ENCODE measurements at places on chromosomes 7 and 10.

- peak; percentile 37 for DNase-seq
These were observed 30.6 kb downstream of the TARP start for GRCh38 chr7:38242814-38243213.

DNA sequence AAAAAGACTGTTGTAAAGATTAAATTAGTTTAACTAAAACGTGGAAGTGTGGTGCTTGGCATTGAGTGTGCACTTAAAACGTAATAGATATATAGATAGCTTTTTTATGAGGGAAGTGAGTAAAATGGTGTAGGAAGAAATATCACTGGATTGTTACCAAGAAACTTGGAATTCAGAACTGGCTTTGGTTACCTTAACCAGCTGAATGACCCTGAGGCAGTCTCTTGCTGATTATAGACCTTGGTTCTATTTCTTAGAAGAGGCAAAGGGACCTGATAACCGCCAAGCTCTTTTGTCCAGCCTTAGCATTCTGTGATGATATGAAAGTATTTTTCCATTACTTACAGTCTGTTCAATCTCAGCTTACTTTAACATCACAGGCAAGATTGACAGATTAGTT is 3.8 kb downstream of the REEP3 start:
- DNase-seq = no peak

DNA sequence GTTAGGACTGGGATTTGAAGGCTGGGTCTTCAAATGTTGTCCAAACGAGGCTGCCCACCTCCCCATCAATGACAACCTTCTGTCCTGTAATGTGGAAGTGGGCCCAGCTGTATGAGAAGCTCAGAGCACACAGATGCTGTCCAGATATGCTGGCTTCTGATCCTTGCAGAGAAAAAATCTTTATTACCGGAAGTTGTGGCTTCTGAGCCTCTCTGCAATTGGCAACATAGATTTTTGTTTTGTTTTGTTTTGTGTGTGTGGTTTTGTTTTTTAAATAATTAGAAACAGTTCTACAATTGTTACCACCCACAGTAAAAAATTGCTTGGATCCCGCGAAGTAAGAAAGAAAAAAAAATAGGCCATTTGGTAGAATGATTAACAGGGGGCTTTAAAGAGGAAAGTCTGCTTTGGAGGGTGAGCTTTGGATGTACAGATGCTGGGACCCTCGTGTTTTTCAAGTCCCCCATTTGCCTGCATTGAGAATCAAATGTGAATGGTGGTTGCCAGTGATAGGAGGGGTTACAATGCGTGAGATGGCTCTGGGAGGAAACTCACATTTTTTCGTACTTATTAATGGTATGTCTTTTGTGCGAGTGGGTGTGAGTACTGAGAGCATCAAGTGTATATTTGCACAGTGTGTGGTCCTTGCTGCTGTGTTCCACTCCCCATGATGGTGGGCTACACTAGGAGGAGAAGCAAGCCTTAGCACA is 153.2 kb downstream of the TCF7L2 start:
- DNase-seq = no peak

- DNase-seq = no peak
These were observed 88.0 kb downstream of the PDGFA start for GRCh38 chr7:431658-432111.

DNA sequence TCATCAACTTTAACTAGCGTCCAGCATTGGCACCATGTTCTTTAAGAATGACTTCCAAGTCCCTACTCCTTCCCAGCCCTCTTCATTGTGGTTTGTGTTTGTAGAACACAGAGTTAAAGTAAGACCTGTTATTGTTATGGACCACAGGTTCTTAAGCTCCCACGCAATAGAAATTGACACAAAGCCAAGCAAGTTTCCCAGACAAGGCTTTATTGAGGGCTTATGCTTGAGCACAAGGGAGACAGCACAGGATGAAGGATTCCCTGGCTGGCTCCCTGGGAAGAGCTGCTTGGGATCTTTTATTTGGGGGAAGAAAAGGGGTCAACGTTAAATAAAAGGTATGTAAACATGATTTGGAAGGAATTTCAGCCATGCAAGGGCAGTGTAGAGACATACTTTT is 44.3 kb upstream of the PRKCQ start:
- DNase-seq = no peak
